Stimulated activated CD4-positive, alpha-beta T cell treated with anti-CD3 and anti-CD28 coated beads, TNF-alpha, amount 100 ng/mL, for 24 hours (primary cell): ENCODE measurements at places on chromosomes 6 and 20.

DNA sequence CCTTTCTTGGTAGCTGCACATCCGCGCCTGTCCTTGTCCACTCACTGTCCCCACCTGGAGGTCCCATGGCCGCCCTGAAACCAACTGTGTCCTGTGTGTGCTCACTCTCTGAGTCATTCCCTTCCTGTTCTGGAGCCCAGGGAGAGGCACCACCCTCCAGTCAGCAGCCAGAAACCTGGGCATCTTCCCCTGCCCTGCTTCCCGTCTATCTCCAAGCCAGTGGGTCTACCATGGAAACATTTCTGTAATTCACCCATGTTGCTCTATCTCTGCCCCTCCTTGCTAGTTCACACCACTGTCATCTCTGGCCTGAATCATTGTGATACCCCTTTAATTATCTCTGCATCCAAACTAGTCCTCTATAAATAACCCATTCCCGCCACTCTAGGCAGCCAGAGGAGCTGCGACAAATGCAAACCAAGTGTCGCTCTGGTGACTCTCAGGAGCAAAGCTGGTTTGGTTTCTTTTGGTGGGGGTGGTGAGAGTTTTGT lies 28.8 kb upstream of the SYNJ2 start:
- no peak for DNase-seq

DNA sequence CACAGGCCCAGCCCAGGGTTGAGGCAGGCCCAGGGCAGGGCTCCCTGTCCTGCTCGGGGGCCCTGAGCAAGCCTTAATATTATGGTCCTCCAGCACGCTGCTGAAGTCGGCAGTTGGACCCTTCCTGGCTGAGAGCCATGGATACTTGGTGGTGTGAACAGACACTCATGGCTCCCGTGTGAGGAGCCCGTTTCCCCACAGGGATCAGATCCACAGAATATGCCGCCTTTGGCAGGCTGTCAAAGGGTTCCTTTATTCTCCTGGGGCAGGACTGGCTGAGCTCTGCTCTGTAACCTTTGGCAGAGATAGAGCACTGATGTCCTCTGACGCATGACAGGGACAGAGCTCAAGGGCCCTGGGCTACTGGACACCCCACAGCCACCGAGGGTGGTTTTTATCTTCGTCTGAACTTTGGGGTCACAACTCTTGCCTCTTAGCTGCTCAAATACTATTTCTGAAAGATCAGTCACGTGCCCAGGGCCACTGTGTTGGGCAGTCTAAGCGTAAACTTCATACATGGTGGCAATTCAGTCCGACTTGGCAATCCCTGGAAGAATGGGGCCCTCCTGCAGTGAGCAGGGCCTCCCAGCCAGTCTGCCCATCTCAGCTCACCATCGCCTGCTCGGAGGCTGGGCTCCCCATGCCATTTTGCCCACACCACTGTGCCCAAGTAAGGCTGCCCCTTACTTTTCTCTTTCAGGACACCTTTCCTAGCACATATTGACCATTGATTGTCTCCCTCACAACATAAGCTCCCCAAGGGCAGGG lies 49.1 kb downstream of the TTI1 start:
- DNase-seq, result no peak

DNA sequence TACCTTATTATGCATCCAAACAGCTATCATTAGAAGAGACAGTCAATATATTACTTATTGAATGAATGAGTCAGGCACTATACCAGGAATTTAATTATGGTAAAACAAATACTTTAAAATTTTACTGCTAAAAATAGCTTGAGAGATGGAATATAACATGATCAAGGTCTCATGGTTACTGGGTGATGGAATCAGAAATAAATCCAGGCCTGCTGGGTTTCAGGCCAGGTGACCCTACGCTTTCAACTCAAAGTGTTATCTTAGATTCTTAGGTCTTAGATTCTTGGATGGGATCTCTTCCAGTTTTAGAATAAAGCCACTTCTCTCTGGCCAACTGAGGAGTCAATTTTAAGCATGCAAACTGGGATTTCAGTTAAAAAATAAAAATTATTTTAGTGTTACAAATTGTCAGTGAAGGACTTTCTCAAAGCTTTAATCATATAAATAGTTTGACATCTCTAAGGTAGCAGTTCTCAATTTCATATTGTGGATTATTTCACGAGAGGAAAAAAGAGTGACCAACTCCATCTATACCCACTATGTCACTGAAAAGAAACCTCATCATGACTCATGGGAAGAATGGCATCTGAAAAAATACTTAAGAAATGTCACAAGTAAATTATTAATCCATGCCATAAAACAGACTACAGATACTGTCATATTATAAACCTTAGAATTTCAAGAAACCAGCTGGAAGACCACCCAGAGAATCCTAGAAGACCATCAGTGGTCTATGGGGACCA lies 283.4 kb upstream of the RUNX2 start:
- no peak for DNase-seq

DNA sequence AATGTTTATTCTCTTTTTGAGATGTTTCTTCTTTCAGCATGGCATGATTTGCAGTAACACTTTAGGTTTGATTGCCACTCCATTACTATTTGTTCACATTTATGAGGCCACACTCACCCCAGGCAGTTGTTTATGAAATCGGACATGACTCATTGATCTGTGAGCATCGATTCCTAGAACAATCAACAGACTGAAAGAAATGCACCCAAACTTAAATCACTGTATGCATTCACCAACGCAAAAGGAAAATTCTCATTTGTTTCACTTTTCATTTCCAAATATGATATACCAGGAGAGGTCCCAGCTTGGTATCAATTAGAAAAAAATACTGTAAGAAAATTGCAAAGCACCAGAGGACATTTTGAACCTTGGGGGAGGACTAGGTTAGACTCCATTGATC lies 5.4 kb upstream of the GJA10 start:
- no peak for DNase-seq

DNA sequence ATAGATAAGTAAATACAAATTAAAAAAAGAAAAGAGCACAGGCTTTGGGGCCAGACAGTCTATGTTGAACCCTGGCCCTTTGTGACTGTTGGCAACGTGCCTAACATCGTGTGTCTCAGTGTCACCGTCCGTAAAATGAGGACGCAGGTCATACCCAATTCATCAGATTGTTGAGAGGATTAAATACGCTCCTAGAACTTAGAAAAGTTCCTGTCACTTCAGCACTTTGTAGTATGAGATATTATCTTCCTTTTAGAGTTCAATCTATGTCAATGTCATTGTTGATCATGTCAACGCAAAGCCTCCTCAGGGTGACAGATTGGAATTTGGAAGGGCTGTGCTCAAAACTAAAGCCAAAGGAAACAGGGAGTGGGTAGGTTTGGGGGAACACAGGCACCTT lies 21.7 kb downstream of the SERPINB1 start:
- DNase-seq, result no peak

DNA sequence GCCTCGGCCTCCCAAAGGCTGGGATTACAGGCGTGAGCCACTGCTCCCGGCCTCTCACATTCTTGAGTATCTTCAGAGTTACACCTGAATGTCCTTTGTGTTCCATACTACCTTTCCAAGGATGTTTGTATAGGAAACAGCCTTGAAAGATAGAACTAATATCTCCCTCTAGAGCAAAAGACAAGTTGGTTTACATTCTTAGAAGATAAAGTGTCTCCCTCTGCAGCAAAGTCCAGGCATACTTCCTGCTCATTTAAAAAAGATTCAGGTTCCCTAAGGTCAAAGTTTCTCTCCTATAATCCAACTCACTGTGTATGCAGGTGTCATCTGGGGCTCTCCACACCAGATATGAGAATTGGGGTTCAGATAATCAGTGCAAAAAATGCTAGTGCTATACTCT lies 224.4 kb downstream of the TPBG start:
- DNase-seq, result no peak

GRCh38 chr6:38584731-38585130 lies 55.0 kb downstream of the BTBD9 start:
- DNase-seq, result no peak

GRCh38 chr20:49845060-49845459 lies 32.4 kb downstream of the SLC9A8 start:
- DNase-seq, result no peak

- no peak for DNase-seq
Measured at GRCh38 chr6:119172824-119173223, 94.4 kb upstream of the FAM184A start.

DNA sequence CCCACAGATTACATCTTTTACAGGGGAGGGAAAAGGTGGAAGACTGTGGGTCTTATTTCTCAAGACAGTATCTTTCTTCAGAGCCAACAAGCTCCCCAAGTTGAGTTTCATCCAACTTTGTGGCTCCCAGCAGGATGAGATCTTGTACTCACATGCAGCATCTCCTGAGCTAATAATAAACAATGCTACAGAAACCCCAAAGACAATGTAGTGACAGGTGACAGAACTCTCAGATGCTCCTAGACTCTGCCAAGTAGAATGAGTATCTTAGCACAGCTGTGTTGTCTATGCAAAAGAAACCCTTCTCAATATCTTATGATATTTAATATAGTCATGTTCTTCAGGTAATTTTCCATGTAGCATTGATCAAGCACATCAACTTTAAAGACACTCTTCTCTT lies 90.0 kb downstream of the TBX18 start:
- DNase-seq, result no peak

DNA sequence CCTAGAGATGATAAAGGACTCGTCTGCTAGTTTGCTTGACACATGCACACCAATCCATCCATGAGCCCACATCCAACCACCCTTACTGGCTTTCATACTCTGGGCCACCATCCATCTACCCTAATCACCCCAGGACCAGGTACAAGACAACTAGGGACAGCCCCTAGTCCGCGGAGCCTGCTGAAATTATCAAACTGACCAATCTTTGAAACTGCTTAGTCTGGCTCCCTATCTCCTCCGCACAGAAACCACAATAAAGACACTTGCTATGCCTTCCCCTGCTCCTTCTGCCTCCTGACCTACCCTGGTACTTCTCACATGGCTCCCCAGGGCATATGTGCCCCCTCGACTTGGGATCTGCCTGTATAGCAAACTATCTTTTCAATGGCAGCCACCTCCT lies 33.1 kb downstream of the PXDC1 start:
- DNase-seq, result no peak

DNA sequence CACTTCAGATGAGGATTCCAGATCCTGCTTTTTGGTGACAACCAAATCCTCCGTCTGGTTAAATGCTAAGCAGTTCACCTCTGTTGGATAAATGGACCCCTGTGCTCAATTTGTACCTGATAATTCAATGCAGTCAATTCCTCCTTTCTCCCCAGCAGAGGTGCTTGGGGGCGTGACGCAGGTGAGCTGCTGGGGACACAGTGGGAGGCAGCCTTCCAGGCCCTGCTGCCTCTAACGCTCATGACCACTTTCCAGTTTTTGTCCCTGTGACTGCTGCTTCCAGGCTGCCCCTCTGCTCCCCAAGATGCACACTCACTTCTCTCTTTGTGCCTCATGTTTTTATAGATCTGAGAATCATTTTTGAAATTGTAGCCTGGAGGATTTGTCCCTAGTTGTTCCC lies 78.5 kb downstream of the TTLL2 start:
- no peak for DNase-seq
